Fibroblast of gingiva (primary cell): ENCODE measurements at places on chromosomes 2 and 18.

- DNase-seq: peak; percentile 14
Observed at GRCh38 chr18:73136134-73136533, 268.3 kb upstream of the NETO1 start.

- no peak for DNase-seq
Observed at GRCh38 chr2:129922571-129923264, 56.7 kb upstream of the RAB6C start.

DNA sequence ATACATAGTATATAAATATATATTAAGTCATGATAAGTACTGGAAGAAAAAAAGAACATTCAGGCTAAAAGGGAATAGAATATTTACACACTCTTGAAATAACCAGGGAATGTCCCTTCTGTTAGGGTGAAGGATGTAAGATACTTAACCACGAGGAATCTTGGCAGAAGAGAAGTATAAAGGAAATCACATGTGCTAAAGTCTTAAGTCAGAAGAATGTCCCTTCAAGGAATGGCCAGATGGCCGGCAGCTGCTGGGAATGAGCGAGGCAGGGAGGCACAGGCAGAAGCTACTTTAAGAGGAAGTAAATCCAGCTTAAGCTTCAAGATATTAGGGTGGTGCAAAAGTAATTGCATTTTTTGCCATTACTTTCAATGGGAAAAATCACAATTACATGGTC, 5.5 kb downstream of the CCDC102B start:
- DNase-seq: peak; percentile 94

DNA sequence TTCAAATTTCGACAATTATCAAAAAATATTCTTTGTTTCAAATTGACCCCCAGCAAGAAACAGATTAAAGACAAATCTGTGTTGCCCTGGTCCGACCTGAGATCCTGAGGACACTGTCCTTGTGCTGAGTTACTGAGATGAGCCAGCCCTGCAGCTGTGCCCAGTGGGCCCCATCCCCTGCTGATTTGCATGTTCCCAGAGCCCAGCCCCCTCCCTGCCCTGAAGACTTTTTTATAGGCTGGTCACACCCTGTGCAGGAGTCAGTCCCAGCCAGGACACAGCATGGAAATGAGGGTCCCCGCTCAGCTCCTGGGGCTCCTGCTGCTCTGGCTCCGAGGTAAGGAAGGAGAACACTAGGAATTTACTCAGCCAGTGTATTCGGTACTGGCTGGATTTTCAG, 31.4 kb upstream of the ZNG1B start:
- no peak for DNase-seq

DNA sequence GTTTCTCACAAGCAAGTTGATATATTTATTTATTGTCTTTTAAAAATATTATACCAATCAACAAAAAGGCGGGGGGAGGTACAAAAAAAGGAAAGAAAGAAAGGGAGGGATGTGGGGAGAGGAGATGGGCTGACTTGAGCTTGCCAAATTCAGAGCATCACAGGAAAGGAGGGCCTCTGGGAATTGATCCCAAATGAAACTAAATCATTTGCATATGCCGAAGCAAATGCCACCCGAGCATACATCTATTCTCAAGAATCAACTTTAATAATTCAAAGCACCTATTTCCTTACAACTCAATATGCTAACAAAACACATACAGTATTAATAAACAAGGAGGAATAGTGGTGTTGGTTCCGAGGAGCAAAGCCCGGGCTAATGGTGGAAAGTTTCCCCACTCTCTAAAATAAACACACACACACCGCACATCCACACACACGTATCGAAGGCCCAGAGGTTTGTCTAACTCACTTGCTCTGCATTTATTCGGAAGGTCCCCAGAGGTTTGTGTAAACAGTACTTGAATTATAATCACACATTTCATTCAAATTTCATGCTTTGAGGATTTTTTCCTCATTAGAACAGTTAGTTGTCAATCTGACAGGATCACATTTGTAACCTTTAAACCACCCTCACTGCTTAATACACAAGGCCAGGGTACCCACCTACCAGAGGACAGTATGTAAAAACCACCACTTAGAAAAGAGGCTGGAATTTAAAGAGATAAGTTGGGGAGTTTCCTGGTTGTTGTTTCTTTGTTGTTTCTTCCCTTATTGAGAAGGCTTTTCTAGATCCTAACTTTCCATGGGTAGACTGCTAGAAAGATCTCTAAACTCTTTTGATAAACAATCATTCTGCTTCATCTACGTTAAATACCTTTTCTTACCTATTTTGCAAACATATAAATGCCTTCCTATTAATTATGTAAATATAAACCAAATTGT, 264.7 kb downstream of the TCF4 start:
- peak; percentile 77 for DNase-seq

DNA sequence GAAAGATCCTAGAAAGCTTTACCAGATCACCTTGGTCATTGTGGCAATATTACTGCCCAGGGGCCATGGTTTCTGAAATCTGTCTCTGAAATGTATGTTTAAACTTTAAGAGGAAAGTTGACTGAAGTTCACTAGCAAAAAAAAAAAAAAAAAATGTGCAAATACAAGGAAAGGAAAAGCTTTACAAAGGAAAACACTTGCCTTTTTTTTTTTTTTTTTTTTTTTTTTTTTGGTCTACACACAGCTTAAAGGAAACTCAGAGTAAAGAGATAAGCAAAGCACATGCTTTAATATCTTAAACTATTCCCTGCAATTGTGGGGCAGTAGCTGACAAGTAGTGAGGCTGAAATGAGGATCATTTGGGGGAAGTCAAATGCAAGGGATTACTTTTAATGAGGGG, 174.2 kb upstream of the EPAS1 start:
- no peak for DNase-seq

DNA sequence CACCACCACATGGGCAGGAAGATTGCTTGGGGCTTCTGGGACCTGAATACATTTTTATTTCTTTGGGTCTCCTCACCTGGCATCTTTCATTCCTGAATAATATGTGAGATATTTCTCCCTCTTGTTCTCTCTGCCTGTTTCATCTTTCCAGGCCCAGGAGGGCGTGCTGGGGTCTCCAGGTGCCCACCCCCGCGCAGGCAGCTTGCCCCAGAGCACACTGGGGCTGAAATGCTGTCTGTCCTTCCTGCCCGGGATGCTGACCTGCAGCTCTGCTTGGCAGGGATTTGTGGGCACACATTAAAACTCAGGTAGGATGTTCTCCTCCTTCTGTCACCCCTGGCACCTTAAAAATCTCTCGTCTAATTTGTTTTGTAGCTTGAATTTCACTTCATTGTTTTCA, 39.7 kb upstream of the TEX51 start:
- no peak for DNase-seq

GRCh38 chr2:179096090-179096489, 46.2 kb upstream of the CCDC141 start:
- no peak for DNase-seq

- DNase-seq: no peak
Observed at GRCh38 chr18:26479065-26479680, 69.2 kb downstream of the KCTD1 start.

GRCh38 chr18:75926811-75927210, 499.3 kb upstream of the SMIM21 start:
- DNase-seq: no peak

DNA sequence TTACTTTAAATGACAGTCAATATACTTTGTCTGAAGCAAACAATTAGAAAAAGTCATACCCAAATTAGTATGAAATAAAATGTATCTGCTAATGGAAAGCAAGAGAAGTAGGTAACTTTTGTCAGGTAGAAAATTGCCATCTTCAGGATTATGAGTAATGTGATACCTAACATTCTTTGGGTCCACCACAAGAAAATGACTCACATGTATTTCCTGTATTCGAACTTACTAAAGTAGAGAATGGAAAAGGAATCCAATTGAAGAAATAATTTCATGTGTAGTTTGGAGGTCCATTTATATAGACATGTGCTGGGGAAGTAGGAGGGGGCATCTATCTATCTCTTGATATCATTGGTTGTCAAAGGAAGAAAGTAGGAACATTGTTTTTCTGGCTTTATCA, 636.2 kb upstream of the CHAC2 start:
- DNase-seq: no peak

DNA sequence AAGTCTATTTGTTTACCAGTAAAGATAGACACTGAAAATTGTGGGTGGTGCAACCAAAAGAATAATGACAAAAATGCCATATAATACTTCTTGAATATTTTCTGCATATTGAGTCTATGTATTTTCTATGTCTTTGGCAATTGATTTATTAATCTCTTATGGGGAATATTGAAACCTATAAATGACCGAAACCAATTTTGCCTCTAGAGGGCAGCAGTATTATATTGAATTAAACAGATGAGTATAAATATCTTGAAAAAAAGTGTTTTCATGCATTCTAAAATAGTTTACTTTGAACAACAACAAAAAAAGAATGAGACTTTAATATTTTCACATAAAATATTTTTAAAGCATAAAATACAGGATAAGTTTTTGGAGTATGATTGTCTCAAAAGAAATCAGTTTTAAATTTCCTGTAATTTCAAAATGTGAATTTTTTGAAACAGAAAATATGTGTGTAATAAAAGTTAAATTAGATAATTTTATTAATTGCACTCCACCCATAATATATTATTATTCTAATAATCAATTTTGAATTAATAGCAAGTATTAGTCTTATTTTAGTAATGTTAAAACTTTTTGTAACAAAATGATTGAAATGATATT, 49.9 kb upstream of the CALCRL start:
- DNase-seq: no peak

GRCh38 chr18:61820882-61821281, 71.9 kb downstream of the RNF152 start:
- no peak for DNase-seq

GRCh38 chr2:206422493-206422892, 20.8 kb upstream of the ADAM23 start:
- DNase-seq: no peak

DNA sequence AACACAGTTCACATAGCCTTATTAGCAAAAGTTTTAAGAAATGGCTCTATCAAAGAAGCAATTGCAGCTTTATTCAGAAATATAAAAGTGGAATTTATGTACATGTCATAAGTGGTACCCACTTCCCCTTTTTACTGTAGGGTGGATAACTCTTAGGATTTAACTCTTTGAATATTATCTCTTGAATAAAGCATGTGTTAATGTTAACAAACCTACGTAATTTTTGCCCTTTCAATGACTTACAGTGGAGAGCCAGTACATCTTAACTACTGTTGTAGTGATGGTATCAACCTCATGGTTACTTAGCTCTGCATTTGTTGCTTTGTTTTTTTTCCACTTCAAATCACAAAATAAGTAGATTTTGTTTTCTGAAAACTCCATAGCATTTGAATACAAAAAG, 8.8 kb downstream of the NABP1 start:
- no peak for DNase-seq

DNA sequence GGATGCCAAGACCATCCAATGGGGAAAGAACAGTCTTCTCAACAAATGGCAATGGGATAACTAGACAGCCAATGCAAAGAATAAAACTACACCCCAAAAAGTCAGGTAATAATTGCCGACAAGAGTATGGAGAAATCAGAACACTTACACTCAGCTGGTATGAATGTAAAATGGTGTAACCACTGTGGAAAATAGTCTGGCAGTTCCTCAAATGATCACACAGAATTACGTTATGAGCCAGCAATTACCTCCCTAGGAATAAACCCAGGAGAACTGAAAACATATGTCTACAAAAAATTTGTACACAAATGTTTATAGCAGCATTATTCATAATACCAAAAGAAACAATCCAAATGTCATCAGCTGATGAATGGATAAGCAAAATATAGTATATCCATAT, 8.8 kb downstream of the IWS1 start:
- DNase-seq: peak; percentile 66

- DNase-seq: peak; percentile 85
Observed at GRCh38 chr18:21330122-21330701, 88.2 kb downstream of the GREB1L start.

GRCh38 chr18:4544142-4544541, 89.0 kb upstream of the DLGAP1 start:
- DNase-seq: no peak

DNA sequence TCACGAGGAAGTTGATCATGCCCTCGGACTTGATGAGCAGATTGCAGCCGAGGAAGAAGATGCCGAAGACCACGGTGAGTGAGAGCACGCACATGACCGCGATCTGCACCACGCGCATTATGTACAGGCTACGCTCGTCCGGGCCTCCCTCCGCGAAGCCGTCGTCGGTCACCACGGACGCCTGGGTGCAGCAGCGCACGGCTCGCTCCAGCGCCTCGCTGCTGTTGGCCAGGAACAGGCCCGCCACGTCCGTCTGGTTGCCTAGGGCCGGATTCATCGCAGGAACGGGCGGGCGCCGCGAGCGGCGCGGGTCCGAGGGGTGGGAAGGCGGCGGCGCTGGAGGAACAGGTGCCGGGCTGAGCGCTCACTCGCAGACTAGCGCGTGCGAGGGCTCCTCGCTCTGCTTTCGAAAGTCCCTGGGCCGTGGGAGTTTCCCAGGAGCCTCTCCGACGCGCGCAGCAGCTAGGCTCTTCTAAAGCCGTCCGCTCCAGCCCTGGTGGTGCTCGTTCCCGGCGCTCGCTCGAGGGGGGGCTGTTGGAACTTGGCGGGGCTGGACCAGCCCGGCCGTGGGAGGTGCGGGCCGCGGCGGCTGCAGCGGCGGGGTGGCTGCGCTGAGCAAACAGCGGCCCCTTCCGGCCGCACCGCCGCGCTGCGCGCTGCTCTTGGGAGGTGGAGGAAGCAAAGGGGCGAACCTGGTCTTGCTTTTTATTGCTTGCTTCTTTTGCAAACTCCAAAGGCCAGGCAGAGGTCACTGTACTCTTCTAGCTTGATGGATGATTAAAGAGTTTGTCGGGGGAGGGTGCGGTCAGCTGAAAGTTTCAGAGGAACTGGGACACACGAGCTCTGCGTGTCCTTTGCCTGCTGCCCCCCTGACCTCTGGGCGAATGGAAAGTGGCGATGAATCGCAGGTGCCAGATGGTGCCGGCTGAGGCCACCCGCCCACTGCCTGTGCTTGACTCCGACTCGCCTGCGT, at the start of gene RPRM:
Gene RPRM, minus strand, starts transcription at position 474 of the 973 bp plus-strand sequence. Its CDS starts 197 bp downstream, at position 277.
- DNase-seq: peak; percentile 11

DNA sequence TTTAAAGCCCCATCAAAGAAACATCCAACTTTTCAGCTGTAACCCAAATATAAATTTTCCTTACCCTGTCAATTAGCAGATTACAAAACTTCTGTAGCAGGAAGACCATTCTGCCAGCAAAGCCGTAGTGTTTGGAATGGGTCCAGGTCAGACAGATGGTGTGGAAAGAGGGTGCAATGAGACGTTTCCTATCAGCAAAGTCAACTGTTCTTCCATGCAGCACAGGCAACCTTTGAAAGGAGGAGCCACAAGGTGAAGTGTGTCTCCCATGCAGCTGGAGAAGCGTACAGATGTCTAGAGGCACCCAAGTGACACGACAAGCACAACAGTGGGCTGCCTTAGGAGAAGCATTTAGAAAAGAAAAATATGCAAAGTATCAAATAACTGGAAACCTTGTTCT, 83.7 kb downstream of the SP3 start:
- DNase-seq: peak; percentile 53

GRCh38 chr2:58215429-58215828, 25.7 kb downstream of the FANCL start:
- DNase-seq: no peak

DNA sequence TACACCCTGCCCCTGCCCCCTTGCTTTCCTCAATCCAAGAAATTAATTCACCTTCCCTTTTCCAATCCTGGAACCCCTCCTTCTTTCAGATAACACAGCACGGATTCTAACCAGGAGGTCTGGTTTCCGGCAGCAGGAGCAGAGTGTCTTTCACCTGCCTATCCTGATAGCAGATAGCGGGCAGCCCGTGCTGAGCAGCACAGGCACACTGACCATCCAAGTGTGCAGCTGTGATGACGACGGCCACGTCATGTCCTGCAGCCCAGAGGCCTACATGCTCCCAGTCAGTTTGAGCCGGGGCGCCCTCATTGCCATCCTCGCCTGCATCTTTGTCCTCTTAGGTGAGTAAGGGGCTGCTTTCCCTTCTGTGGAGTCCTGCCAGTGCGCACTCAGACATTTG, 216.7 kb downstream of the CDH20 start:
- no peak for DNase-seq

- DNase-seq: no peak
Observed at GRCh38 chr2:23083966-23084365, 301.0 kb upstream of the KLHL29 start.
